ENCODE measurements at places on chromosomes 3 and 15.

GRCh38 chr3:117450026-117450425 lies 740.4 kb downstream of the TUSC7 start:
- DNase-seq, result no peak

DNA sequence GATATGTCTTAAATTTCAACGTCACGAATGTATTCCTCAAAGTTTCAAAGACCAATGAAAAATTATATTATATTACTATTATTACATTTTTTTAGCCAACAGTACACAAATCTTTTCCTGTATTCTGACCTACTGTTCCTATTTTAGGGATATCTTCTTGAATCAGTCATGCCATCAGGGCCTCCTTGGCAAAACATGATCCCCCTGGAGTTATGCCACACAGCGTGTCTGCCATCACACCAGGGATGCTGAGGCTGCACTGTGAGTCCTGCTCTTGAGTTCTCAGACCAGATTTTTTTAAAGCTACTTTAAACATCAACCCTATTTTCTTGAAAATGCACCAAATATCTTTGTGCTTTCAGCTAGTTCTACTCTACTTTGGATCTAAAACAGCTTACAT lies 425.9 kb upstream of the ZNF385D start:
- DNase-seq, result no peak

GRCh38 chr15:82640672-82641071 lies 6.5 kb downstream of the CPEB1 start:
- DNase-seq, result no peak

- DNase-seq, result peak; percentile 24
These were observed 72.6 kb downstream of the MYO1E start for GRCh38 chr15:59299929-59300617.

GRCh38 chr15:64010719-64011118 lies 35.6 kb downstream of the DAPK2 start:
- DNase-seq, result peak; percentile 80

GRCh38 chr3:16251316-16252085 lies 13.2 kb downstream of the DPH3 start:
- DNase-seq, result no peak

GRCh38 chr15:58473724-58474123 lies 41.9 kb downstream of the LIPC start:
- no peak for DNase-seq

- DNase-seq, result no peak
These were observed 8.4 kb downstream of the HRH1 start for GRCh38 chr3:11162401-11163345.

DNA sequence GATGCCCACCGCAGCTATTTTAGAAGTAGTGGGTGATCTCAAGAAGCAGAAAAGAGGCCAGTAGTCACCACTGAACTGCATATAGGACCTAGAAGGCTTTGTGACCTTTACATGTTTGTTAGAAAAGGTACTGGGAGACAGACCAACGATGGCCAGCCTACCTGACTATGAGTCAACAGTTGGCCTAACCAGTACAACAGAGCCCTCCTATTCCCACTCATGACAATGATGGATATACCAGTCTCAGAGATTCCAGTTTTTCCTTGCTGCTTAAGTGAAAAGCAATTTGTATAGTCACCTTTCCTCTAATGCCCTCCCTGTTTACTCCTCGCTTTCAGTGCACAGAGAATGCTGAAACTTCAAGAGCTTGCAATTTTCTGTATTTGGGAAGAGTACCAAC lies 86.6 kb upstream of the PPIB start:
- no peak for DNase-seq

DNA sequence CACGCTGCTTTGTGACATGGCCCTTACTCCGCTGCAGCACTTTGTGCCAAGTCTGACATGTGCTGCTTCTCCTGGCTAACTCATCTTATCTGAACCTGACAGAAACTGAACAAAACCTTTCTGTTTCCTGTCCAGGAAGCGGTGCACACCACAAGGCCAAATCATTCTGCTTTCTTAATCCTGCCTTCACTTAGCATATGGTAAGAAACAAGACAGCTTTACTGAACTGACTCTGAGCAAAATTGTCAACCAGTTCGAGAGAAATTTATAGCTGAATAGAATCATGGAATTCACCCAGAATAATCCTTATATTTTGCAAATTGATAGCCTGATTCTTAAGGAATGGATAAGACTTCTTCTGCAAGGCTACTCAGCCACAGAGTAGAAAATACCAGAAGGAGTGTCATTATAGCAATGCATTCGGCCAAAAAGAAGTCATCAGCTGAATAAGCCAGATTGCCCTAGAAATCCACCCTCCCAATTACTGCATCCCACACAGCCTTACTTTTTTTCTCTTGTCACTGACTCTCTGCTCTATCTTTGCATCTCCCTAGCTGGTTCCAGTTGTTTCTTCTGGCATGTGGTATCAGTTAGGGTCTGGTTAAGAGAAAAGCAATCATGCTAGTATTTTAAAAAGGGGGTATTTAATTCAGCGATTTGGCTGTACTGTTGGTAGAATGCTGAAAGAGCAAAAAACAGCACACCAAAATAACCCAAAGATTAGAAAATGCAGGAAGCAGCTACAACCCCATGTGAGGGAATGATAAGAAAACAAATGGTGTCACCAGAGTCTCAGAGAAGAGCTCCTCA lies 41.6 kb upstream of the STRIT1 start:
- no peak for DNase-seq

- DNase-seq, result no peak
These were observed 117.5 kb downstream of the EDEM1 start for GRCh38 chr3:5304789-5305683.

DNA sequence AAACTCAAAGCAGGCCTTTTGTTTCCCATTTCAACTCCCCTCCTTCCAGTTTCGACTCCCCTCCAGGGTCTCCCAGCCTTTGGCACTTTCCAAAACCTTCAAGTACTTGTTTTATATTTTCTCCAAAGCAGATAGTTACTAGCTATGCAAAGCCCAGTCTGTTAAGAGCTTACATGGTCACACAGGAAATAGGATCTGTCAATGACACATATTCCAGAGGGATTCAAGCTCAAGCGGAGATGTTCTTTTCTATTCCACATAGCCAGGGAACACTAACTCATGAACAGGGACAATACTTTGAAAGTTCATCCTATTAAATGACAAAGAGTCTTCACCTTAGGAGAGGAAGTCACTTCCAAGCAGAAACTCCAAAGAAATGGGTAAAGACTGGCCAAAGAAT lies 18.6 kb downstream of the SUCLG2 start:
- no peak for DNase-seq
